SW480 (cell line): ENCODE measurements at places on chromosomes 2 and 18.

DNA sequence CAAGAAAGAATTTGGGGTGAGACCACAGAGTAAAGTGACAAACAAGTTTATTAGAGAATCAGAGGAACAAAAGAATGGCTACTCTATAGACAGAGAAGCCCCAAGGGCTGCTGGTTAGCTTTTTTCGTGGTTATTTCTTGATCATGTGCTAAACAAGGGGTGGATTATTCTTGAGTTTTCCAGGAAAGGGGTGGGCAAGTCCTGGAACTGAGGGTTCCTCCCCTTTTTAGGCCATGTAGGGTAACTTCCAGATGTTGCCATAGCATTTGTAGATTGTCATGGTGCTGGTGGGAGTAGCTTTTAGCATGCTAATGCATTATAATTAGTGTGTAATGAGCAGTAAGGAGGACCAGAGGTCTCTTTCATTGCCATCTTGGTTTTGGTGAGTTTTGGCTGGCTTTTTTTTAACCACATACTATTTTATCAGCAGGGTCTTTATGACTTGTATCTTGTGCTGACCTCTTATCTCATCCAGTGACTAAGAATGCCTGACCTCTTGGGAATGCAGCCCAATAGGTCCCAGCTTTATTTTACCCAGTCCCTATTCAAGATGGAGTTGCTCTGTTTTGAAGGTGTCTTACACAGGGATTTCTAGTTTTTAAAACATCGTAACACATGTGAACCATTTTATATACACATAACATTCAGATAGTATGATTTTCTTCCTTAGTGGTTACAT lies 77.8 kb downstream of the MYO1B start:
- no peak for DNase-seq

GRCh38 chr2:200222791-200223190 lies 83.7 kb upstream of the SPATS2L start:
- no peak for DNase-seq

GRCh38 chr2:134391751-134392160 lies 137.9 kb downstream of the MGAT5 start:
- peak; percentile 97 for DNase-seq

- DNase-seq, result no peak
These were observed 58.6 kb downstream of the RELCH start for GRCh38 chr18:62245699-62246098.

GRCh38 chr18:41266204-41266603 lies 688.8 kb upstream of the PIK3C3 start:
- no peak for DNase-seq

DNA sequence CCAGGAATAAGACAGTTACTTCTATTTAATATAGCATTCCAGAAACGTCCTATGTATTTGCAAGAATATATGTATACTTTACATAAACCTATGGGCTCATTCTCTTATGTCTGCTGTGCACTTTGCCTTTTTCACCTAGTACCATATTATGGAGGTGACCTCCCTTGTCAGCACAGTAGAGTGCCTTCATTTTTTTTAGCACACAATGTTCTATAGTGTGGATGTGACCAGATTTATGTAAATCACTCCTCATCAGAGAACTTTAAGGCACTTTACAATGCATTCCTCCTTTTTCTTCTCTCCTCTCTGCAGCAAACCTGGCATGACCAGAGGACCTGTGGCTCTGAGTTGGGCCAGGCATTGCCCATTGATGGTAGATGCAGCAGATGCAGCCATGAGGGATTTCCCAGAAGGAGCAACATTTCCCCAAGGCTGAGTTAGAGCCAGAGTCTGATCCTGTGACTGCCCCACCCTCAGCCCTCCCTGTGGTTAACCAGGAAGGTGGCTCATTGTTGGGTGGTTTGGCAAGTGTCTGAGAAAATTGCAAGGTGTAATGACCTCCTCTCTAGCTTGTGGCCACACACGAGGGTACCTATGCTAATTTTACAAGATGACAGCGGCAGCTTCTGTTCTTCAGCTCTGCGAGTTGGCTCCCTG lies 76.5 kb upstream of the DLX2 start:
- DNase-seq, result peak; percentile 62

GRCh38 chr2:44100351-44100750 lies 68.3 kb upstream of the PPM1B start:
- DNase-seq, result peak; percentile 84
